SK-N-SH (cell line): ENCODE measurements at places on chromosomes 13 and 19. TPM values are rescaled to one million over a fixed set of nuclear protein-coding genes. Genes with fewer than 3 reads are reported as not detected.
A peak's percentile ranks its signal among the peaks of the same experiment; 100 is the strongest.

DNA sequence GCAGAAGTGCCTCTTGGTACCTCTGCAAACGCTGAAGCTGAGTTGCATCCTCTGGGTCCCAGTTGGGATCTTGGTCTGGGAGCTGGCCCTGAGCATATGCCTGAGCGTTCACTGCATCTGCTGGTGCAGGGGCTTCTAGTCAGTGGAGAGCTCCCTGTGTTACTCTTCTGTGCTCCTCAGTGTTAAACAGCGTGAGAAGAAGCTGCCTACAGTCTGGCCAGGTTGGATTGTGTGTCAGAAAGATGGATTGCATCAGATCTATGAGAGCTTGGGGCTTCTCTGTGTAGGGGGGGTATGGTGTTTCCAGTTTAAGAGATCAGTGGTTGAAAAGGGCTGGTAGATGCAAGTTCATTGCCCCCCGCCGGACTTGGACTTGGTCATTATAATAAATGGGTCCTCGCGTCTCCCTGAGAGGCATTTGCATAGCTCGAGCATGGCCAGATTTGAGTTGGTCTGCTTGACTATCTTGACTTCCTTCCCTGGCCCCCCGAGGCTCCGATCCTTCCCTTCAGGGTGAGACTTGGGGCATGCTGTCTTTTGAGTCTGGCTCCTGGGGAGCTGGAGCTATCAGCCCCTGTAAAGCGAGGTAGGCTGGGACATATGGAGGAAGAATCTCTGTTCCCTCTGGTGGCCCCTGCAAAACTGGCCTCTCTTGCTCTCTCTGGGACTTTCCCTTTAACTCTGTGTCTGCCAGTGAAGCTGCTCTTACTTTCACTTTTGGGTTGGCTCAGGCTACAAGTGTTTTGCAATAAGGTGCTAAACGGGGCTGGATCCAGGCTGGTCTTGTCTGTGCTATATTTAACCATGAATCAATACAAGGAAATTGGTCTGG, 52.9 kb downstream of the OR10H4 start:
- no peaks in the 10 kb centered on the region for H3K36me3 ChIP-seq
- no peaks in the 10 kb centered on the region for H3K27me3 ChIP-seq
- peak overlapping the region; percentile 35; the same call in 1 of the 2 replicates for H3K4me3 ChIP-seq
- H3K27ac ChIP-seq, result no peak overlapping the region
- no peak for DNase-seq

DNA sequence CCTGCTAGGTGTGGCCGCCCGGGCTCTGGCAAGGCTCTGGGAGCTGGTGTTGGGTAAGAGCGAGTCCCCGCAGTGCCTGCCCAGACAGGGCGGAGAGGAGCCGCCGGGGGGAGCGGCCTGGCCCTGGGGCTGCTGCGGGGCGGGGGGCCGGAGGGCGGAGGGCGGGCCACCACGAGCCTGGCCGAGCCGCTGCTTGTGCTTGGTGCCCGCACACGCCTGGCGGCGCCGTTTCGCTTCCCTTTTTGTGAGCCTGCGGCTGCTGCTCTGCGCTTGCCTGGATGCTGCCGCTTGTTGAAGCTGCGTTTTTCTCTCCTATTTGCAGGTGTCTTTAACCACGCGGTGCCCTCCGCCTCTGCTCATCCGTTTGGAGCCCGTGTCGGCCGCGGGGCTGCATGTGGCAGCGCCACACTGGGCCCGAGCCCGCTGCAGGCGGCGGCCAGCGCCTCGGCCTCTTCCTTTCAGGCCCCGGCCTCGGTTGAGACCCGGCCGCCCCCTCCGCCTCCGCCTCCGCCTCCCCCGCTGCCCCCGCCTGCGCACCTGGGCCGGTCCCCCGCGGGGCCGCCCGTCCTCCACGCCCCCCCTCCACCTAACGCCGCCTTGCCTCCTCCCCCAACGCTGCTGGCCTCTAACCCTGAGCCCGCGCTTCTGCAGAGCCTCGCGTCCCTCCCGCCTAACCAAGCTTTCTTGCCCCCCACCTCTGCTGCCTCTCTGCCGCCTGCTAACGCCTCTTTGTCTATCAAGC, 8.5 kb downstream of the PLEKHJ1 start:
- H3K4me1 ChIP-seq, result peaks cover 14% of the 10 kb centered on the region; the same call in 1 of the 2 replicates
- no peak overlapping the region for H3K27ac ChIP-seq
- no peak overlapping the region for H3K4me3 ChIP-seq
- H3K36me3 ChIP-seq, result peaks cover 58% of the 10 kb centered on the region; the same call in 1 of the 2 replicates
- H3K27me3 ChIP-seq, result no peaks in the 10 kb centered on the region
- DNase-seq, result no peak

DNA sequence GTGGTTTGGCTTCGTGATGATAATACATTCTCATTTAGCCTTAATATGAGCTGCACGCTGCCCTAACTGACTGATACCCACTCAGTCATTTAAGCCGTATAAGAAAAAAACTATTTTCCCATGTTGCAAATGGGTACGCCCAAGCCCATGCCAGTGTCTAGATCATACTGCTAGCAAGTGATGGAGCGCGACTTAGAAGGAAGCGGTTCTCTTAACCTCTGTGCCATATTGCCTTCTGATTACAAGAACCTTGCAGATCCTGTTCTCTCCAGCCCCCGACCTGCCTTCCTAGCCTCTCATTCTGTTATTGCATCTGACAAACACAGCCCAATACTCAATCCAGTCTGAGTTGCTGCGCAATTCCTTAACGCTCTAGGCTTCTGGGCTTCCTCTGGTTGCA, 603 bp downstream of the GPALPP1 start:
- no peaks in the 10 kb centered on the region for H3K27me3 ChIP-seq

- no peaks in the 10 kb centered on the region for H3K27me3 ChIP-seq
- no peak overlapping the region for H3K4me3 ChIP-seq
- no peaks in the 10 kb centered on the region for H3K4me1 ChIP-seq
- H3K27ac ChIP-seq, result no peak overlapping the region
These were observed 12.4 kb upstream of the ELAVL1 start for GRCh38 chr19:8017808-8018207.

DNA sequence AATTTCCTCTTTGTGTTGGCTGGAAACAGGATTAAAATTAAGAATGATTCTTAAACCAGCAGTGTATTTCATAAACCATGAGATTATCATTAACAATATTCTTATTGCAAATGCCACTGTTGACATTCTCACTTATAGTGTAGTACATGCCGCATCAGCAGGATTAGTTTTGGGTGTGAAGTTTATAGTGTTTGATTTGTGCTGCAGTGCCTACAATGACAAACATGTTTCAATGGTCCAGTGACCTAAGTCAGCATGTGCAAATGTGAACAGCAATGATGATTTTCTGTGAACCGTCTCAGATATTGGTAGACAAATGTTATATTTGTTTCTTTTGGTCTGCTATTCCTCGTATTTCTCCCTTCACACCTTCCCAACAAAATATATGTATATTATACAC, 49.8 kb upstream of the TDRD3 start:
- H3K27ac ChIP-seq, result peak overlapping the region; percentile 84; the same call in 1 of the 2 replicates
- DNase-seq, result no peak
- no peak overlapping the region for H3K4me3 ChIP-seq
- no peaks in the 10 kb centered on the region for H3K27me3 ChIP-seq

DNA sequence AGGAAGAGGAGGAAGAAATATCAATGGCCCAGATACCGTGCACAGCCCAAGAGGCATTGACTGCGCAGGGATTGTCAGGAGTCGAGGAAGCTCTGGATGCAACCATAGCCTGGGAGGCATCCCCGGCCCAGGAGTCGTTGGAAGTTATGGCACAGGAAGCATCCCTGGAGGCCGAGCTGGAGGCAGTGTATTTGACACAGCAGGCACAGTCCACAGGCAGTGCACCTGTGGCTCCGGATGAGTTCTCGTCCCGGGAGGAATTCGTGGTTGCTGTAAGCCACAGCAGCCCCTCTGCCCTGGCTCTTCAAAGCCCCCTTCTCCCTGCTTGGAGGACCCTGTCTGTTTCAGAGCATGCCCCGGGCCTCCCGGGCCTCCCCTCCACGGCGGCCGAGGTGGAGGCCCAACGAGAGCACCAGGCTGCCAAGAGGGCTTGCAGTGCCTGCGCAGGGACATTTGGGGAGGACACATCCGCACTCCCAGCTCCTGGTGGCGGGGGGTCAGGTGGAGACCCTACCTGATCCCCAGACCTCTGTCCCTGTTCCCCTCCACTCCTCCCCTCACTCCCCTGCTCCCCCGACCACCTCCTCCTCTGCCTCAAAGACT, 36.0 kb downstream of the KEAP1 start:
- H3K4me3 ChIP-seq, result no peak overlapping the region
- H3K36me3 ChIP-seq, result no peaks in the 10 kb centered on the region; the same call in 1 of the 2 replicates
- H3K27me3 ChIP-seq, result no peaks in the 10 kb centered on the region
- H3K27ac ChIP-seq, result no peak overlapping the region

The TEX30 gene
- 7.2 and 8.6 TPM in 2 replicates for polyA plus RNA-seq
